Tracheal epithelial cell (primary cell): ENCODE measurements at places on chromosomes 5 and 9. TPM values are rescaled to one million over a fixed set of nuclear protein-coding genes. Genes with fewer than 3 reads are reported as not detected.

Gene PRR7
- total RNA-seq: 5.3 and 10.0 TPM in 2 replicates

Gene LVRN
- 0.24 TPM in 1 of 2 replicates, not detected in the other for total RNA-seq

Gene RNF208
- total RNA-seq: 0.24 and 0.64 TPM in 2 replicates

Gene SPATA31A3
- not detected in 2 replicates for total RNA-seq

Gene KIF4B
- not detected in 2 replicates for total RNA-seq

Gene FOXD1
- 4.1 and 4.9 TPM in 2 replicates for total RNA-seq

Gene STOML2
- total RNA-seq: 270 and 319 TPM in 2 replicates

Gene HAVCR2
- total RNA-seq: 0.43 and 0.72 TPM in 2 replicates

Gene IFNA2
- not detected in 2 replicates for total RNA-seq

Gene PNPLA7
- total RNA-seq: 0.21 and 0.24 TPM in 2 replicates

Gene SMIM33
- not detected in 2 replicates for total RNA-seq

Gene HRH2
- not detected in 2 replicates for total RNA-seq

Gene PCDHA6
- 0.43 and 0.48 TPM in 2 replicates for total RNA-seq

Gene ROPN1L
- under 0.01 and 0.21 TPM in 2 replicates for total RNA-seq

Gene PTGES
- 20.5 and 25.8 TPM in 2 replicates for total RNA-seq

Gene PCDHB16
- total RNA-seq: under 0.01 TPM in 1 of 2 replicates, not detected in the other

Gene JMY
- total RNA-seq: 10.6 and 16.6 TPM in 2 replicates
